ENCODE measurements at places on chromosomes 1 and 21.
A peak's percentile ranks its signal among the peaks of the same experiment; 100 is the strongest.

GRCh38 chr1:187942986-187943385 lies 1114.2 kb downstream of the PLA2G4A start:
- no peak for DNase-seq

- DNase-seq: no peak
Measured at GRCh38 chr1:230825761-230826160, 42.6 kb downstream of the C1orf198 start.

DNA sequence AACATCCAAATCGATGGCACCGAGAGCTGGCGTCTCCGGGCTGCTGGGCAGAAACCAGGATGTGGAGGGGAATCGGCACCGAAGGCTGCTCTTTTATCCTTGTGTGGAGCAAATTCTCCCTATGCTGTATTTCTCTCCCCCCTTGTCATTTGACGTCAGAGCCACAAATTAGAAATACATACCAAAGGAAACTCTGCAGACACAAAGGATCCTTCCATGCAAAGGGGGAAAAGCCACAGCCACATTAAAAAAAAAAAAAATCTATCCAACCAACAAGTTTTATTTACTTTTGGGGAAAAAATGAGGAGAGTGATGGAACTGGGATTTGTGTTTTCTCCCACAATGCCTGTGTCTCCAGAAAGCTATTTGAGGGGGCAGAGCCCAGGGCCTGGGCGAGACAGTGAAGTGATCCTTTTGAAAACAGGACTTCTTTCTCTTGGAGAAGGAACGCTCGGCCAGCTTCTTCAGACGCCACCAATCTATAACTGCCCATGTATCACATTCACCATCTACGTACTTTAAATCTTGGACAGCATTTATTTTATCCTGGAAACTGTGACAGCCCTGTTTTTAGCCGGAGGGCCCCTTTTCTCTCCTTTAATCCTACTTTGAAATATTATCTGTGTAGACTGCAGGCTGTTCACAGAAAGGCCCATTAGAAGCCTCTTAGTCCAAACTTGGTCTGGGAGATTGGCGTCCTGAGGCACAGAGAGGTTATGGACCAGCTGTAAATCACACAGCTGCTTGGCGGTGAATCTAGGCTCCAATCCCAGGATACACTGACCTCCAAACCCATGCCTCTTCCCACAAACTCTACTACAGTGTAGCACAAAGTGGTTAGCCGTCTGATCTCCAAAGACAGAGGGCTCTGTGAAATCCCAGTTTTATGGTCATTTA lies 4.5 kb downstream of the KANK4 start:
- DNase-seq: no peak

DNA sequence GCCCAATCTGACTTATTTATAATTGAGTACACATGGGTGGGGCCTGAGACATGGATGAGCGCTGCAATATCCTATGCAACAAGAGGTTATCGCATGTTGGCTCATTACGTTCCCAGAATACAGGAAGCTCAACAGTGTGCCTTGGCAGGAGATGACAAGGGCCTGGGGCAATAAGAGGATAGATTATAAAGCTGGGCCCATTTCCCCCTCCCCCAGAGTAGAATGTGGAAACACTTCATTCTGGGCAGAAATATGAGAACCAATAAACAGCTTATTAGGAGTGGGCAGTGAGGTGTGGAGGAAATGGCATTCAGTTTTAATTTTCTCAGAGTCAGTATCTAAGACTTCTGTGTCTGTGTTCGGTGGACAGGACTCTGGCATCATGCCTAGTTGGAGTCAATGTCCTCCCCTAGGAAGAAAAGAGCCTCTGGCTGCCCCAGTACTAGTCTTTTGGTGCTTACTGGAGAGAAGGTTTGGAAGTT lies 92.8 kb downstream of the PIK3R3 start:
- peak; percentile 29 for DNase-seq

DNA sequence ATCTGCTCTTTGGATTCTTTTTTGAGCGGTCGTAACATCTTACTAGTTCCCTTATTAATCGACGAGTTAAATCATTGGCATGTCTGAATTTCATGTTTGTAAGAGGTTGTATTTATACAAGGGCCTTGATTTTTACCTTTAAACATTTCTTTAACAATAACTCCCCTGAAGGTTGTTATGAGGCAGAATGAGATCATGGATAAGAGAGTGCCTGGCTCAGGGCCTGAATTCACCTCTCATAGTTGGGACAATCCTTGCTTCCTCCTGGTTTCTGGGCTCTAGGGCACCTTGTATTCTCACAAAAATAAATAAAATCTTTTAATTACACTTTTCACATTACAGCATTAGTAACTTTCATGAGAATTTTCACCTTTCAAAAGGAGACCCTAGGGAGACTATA lies 55.4 kb downstream of the MDM4 start:
- DNase-seq: no peak

- no peak for DNase-seq
Measured at GRCh38 chr1:213380865-213381264, 329.8 kb downstream of the RPS6KC1 start.

DNA sequence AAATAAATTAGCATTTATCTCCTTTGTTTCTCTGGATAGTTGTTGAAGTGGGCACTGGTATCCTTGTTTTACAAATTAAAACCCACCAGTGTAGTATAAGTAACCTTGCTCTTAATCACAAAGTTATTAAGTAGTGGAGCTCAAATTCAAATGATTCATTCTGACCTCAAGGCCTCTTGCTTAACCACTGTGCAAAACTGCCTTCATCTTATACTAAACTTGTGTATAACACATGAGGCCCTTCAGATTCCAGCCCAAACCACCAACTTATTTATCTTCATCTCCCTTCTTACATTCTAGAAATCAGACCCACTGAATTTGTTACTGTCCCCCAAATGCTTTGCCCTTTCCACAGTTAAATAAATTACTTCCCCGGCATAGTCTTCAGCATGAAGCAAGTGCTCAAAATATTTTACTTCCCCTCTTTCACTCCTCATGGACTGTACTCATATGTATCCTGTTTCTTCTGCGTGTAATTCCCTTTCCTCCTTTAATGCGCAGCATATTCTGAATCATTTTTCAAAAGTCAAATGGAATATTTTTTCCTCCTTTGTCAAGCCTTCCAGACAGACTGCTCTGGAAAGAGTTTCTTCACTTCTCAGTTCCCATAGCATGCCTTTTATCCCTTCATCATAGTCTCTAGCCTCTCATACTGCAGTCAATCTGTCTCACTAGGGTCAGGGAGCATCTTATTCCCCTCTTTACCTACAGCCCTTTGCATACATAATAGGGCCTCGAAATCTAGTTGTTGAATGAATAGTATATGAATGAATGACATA lies 19.0 kb upstream of the DNASE2B start:
- no peak for DNase-seq

DNA sequence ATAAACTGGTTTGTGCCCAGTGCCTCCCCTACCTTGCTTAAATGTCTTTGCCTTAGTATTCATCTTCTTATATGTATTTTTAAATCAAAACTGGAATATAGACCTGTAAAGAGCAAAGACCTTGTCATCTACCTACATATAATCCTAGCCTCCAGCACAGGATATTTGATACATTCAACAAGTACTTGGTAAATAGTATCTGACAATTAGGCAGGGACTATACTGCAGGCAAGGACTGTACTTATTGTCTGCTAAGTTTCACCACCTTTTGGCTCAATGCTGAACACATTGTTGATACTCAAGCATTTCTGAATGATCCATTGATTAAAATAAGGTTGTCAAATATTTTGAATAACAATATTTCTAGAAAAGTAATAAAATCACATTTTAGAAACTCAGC lies 96.4 kb downstream of the PKN2 start:
- no peak for DNase-seq

GRCh38 chr1:171438441-171438840 lies 46.9 kb upstream of the PRRC2C start:
- no peak for DNase-seq

- peak; percentile 37 for DNase-seq
Measured at GRCh38 chr21:40546647-40547046, 300.3 kb downstream of the DSCAM start.

GRCh38 chr1:169906938-169907337 lies 13.2 kb upstream of the SCYL3 start:
- DNase-seq: no peak

DNA sequence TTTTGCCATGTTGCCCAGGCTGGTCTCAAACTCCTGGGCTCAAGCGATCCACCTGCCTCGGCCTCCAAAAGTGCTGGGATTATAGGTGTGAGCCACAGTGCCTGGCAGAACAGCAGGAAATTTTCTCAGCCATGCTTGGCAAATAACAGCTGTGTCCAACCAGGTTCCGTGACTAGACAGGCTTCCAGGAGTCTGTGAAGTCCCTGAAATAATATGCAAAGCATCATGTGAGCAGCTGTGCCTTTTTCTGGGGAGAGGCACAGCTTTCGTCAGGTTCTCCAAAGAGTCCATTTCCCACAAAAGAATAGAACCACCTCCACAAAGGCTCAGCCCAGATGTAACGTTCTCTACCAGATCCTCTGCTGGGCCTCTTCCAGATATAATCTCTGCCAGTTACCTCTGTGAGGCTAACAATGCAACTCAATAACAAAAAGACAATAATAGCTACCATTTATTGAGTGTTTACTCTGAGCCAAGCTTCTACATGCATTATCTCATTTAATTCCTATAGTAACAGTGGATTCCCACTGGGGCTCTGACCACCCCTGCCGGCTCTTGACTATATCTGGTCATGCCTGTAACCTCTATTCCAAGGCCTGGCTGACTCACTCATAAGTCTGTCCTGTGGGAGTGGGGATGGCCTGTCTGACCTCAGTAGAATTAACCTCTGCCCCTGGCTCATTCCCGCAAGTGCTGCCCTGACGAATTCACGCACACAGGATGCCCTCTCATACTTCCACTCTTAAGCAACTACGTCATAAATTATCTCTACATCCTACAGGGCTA lies 4.0 kb upstream of the NKAIN1 start:
- no peak for DNase-seq

DNA sequence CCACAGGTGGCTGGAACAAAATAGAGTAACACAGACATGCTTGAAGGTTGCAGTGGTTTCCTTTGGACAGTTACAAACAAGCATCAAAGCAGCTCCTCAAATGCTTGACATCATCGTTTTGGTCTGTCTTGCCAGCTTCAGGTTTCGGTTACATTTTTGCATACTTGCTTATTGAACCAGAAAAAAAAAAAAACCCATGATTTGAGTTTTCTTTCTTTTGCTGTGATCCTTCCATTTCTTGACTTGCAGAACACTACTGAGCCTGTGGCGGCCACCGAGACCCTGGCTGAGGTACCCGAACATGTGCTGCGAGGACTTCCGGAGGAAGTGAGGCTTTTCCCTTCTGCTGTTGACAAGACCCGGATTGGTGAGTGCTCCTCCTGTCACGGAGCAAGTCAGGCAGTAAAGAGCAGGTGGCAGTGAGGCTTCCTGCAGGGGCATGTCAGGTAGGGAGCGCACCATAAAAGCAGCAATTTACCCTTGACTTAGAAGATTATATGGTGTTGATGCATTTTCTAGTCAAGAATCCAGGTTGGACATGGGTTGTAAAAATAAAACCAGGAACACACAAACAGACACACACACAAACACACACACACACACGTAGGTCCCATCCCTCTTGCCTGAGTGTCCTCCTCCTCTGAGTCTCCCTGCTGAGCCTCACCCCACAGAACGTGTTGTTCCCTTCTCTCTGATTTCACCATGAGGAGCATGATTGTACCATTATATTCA lies 30.9 kb downstream of the PRDM2 start:
- peak; percentile 30 for DNase-seq

GRCh38 chr1:54004481-54005049 lies 13.4 kb downstream of the LDLRAD1 start:
- no peak for DNase-seq

DNA sequence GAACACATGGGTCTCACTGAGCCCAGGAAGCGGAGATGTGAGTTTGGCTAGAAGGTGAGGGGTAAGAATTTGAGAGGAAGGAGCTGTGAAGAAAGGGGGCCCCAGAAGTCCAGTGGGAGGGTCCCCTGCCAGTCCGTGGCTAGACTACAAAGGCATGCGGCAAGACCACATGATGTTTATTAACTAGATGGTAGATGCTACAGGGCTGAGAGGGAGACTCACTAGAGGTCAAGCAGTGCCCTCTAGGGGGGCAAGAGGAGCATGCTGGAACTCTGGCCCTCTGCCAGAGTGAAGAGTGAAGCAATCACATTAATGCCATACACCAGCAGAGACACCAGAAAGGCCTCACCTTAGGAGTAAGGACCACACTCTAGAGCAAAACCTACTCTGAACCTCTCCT lies 12.2 kb downstream of the KIAA0319L start:
- peak; percentile 73 for DNase-seq
